ENCODE measurements at places on chromosomes 4 and X.

- no peak for DNase-seq
Observed at GRCh38 chr4:177052211-177052934, 257.3 kb upstream of the NEIL3 start.

- no peak for DNase-seq
Observed at GRCh38 chr4:138978600-138978999, 37.0 kb upstream of the NOCT start.

- no peak for DNase-seq
Observed at GRCh38 chrX:19735244-19735643, 152.2 kb downstream of the SH3KBP1 start.

DNA sequence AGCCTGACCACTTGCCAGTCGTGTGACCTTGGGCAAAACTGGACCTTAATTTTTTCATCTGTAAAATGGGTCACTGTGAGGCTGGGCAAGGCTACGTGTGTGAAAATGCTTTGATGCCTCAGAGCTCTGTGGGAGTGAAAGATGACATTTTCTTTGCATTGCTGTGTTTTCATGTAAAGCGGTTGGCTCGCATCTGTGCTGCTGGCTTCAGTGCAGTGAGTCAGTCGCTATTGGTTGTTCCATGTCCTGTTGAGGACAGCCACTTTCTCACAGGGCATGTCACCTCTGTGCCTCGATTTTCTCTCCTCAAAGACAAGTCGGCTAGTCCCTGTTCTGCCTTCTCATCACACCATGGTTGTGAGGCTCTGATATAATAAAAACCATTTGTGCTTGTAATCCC, 4.4 kb downstream of the MTMR1 start:
- DNase-seq: peak; percentile 15

GRCh38 chr4:163540448-163540847, 46.0 kb downstream of the TMA16 start:
- no peak for DNase-seq

DNA sequence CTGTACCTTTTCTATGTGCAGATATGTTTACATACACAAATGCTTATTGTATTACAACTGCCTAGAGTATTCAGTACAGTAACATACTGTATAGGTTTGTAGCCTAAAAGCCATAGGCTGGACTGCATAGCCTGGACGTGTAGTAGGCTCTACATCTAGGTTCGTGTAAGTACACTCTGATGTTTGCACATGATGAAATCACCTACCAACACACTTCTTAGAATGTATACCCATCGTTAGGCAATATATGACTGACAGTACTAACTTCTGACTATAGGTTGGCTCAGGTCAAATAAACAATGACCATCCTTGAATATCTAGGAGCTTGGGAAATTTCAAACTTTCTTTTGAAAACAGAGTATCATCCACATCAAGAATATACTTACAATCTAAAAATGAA, 139.0 kb downstream of the CORIN start:
- DNase-seq: no peak

- DNase-seq: no peak
Observed at GRCh38 chrX:40260146-40260747, 162.5 kb upstream of the BCOR start.

DNA sequence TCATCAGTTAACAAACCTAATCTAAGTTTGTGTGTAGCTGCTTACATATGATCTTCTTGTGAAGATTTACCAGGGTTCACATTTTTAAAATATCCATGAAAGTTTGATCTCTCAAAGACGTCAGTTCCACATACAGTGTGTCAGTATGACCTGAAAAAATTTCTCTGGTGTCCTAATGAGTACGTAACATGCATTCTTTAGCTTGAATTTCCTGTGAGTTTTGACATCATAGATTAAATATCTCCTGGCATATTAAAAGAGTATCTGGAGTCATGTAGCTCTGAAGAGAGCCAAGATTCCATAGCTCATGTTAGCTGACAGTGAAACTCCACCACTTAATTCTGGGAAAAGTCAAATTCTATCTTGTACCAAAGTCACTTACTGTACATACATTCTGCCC, 43.9 kb upstream of the PDLIM5 start:
- DNase-seq: no peak

DNA sequence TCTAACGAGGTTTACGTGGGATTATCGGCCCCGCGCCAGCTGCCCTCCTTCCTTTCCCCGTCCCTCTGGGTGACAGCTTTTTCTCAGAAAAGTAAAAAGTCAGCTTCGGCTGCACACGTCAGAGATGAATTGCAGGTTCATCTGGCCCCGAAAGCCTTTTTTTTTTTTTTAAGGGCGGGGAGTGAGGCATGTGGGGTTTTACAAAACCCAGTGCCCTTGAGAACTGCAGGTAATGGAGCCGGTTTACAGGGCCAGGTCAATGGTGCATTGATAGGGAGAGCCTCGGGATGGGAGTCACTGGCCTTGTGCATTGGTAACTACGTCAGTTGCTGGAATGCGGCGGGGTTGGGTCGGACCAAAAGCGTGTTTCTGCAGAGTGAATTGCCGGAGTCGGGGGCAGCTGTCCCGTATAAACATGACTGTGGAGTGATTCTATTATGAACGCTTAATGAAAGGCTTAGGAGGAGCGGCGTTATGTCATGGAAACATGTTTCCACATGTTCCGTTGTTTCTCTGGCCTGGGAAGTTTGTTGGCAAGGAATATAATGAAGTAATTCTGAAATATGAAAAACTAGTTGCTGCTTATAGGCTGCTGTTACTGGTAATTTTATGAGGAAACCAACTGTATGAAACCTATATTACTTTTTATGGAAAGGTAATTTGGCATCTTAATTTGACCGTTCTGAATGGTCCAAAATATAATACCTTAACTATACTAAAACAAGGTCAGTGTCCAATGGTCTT, 1.1 kb downstream of the HSPA4L start:
- no peak for DNase-seq

- DNase-seq: no peak
Observed at GRCh38 chr4:53478671-53479456, 101.4 kb downstream of the FIP1L1 start.

- no peak for DNase-seq
Observed at GRCh38 chr4:118969359-118969758, 80.7 kb downstream of the SYNPO2 start.

DNA sequence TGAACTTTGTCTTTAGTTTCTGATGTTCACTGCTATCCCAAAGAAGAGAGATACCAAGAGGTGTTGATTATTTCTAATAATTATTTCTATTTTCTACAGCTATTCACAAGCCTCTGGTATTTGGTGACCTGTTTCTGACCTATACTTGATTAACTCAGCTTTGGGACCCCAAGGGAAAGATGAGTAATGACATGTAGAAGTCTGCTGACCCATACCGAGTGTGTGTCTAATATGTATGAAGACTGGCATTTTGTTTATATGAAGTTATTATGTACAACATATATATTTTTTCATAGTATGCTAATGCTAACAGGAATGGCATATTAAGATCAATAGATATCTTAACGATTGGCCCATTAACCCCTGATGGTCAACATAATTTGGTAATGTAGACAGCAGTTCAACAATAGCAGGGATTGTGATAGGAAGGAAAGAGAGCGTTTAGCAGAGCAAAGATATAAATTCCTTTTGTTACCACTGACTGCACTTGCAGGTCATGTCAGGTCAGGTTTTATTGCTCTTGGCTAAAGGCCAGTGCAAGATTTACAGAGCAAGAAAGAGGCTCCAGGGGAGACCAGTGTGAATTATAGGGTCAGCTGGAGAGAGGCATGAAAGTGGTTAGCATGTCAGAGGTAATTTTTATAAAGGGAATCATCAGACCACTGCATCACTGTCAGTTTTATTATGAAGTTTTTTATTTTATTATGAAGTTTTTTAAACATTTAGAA, 94.7 kb upstream of the DIPK2B start:
- no peak for DNase-seq

- no peak for DNase-seq
Observed at GRCh38 chr4:85078016-85078415, 111.5 kb upstream of the WDFY3 start.

GRCh38 chr4:75989846-75990528, 758 bp downstream of the SDAD1 start:
- no peak for DNase-seq

GRCh38 chr4:8136972-8137710, 21.5 kb downstream of the ABLIM2 start:
- no peak for DNase-seq

DNA sequence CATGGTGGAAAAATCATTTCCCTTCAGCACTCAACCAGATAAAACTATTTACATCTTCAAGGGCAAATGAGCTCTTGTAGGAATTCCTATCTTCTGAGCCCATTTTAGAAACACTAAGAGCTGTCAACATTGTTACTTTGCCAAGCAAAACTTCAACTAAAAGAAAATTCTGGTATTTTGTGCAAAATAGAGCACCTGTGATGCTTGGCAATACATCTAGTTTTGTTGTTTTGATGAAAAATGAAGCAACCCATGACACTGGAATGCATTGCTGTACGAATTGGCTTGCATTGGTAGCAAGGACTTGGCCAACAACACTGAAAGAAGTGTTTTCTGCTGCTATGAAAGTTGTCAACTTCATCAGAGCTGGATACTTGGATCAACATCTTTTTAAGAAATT, 194.4 kb downstream of the COX18 start:
- no peak for DNase-seq

GRCh38 chr4:76515975-76516843, 81.2 kb downstream of the SHROOM3 start:
- no peak for DNase-seq

GRCh38 chr4:106017975-106018374, 122.7 kb downstream of the NPNT start:
- no peak for DNase-seq

DNA sequence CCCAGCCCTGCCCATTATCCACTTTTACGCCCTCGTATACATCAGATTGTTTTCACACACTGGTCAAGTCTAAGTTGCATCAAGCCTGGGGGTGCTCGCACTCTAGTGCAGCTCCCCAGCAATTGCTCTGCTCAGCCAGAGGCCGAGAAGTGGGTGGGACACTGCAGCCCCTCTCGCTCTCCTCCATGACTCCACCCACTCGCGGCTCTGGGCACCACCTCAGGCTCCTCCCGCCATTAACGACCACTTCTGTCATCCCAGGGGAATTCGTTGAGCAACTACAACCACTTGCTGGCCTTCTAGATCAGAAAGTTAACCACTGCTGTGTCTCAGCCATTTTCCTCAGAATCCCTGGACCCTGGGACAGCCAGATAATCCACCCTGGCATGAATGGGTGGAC, 53.6 kb downstream of the ETNPPL start:
- no peak for DNase-seq

DNA sequence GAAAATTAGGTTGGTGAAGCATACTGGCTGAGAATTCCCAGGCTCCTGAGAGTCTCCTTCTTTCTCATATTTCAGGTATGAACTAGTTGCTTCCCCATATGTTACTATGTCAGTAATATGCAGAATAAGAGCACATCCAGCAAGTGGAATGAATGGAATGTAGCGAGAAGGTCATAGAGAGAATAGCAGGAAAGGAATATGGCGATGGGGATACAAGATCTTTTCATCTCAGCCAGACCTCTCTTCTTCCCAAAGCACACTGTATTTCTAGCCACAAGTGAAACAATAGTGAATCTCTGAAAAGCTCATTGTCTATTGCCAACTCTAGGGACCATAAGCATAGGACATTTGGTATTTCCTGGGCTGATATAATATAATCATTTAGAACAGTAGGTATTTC, 54.6 kb upstream of the MMAA start:
- DNase-seq: no peak

DNA sequence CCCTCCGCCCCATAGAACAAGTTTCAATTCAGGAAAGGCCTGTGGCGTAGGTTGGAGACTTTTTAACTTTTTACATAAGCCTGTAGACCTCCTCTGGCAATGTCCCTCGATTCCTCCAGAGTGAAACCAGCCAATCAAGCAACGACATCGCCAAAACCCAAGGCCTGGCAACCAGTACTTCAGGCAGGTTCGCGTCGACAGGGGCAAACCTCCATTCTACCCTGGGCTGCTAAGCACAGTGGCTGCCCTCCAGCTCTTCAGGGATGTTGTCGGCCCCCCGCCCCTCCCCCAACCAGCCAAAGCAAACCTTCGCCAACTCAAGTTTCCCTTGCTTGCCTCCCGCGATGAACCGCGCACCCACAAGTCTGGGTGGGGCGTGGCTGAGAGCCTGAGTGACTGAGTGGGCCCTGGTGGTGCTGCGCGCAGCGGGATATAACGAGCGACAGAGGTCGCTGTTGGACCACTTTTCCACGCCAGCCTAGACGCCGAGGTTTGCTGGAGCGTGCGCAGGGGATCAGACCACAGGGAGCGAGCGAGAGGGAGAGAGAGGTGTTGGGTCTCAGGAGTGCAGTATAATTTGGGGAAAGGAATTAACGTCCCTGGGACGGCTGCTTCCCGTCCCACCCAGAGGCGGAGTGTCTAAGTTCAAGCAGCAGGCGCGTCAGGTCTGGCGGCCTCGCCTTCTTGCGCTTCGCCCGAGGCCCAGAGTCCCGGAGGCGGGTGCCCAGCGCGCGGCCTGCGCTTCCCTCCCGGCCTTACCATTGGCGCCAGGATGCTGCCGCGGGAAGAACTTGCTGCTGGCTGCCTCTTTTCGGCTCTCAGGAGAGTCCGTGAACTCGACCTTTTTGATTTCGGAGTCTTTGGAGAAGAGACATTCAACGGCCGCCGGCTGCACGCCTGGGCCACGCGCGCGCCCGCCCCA, 9.0 kb upstream of the PITX2 start:
- no peak for DNase-seq

- no peak for DNase-seq
Observed at GRCh38 chr4:174023641-174024040, 259.8 kb downstream of the FBXO8 start.

DNA sequence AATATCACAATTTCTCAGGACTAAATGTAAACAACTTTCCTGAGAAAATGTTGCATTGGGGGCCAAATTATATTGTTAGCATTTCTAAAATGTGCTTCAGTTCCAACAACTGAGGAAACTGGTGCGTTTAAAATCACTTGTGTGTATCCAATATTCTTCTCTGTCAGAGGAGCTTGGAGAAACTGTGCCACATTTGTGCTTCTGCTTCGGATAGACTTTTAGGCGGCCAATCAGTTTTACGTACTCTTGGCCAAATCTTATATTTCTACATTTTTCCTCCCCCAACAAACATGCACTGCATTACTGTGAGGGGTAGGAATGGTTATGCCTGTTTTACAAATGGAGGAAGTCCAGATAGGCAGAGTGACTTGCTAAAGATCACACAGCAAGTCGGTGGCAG, 27.4 kb upstream of the TRPC5OS start:
- no peak for DNase-seq

DNA sequence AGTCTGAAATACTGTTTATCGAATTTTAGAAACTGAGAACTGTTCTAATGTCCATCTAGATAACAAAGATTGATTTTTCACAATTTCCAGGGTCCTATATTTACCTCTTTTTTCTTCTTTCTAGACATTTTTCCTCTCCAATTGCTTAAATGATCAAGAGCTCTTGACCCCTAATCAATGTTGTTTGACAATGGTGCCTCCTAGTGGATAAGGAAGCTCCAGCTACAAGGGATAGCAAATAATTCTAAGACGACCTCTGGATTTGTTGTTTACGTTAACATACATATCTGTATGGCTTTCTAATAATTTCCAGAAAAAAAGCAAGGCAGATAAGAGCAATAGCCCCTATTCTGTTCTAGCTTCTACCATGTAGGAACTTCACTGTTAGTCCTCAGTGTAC, 35.8 kb downstream of the GPR82 start:
- no peak for DNase-seq

GRCh38 chrX:150694738-150695410, 1.7 kb downstream of the MTMR1 start:
- DNase-seq: peak; percentile 35

- DNase-seq: no peak
Observed at GRCh38 chr4:108342325-108342970, 173.7 kb upstream of the LEF1 start.
